ENCODE measurements at places on chromosomes 11 and 22.

- DNase-seq: no peak
These were observed 19.8 kb downstream of the TRIM5 start for GRCh38 chr11:5665051-5665570.

GRCh38 chr11:79040348-79040747 is 400.5 kb downstream of the TENM4 start:
- no peak for DNase-seq

- no peak for DNase-seq
These were observed 63.4 kb downstream of the TENM4 start for GRCh38 chr11:79377406-79377805.

GRCh38 chr11:118126082-118126838 is 26.4 kb downstream of the SCN4B start:
- DNase-seq: no peak

DNA sequence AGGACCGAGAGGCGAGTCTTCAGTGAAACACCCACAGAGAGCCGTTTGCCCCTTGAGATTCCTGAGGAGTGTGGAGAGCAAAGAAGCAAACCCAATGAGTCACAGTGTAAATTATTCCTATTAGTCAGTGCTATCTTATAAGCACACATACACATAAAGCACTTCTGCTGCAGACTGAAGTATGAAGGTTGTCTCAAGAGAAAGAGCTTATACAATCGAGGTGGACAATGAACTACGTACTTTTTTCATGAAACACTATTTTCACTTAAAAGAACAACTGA is 37.3 kb downstream of the GALNT18 start:
- DNase-seq: no peak

DNA sequence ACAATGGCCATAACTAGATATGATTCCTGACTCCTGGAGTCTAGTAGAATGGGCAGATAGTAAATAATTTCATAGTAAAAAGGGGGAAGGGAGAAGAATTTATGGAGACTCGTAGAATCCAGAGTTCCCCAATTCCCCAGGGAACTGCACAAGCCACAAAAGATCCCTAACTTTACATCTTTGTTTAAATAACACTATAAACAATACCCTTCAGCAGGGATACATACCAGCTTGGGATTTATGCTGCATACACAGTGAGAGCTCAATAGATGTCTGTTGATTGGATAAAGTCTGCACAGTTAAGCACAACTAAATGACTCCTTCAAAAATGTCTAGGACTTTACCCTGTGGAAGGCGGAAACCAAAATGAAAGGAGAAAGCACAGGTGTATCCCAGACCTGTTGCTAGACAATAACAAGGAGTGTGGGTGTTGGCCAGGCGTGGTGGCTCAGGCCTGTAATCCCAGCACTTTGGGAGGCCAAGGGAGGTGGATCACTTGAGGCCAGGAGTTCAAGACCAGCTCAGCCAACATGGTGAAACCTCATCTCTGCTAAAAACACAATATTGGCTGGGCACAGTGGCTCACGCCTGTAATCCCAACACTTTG is 6.8 kb downstream of the SLC35F2 start:
- no peak for DNase-seq

GRCh38 chr11:304915-305843 is 2.4 kb upstream of the IFITM2 start:
- no peak for DNase-seq

DNA sequence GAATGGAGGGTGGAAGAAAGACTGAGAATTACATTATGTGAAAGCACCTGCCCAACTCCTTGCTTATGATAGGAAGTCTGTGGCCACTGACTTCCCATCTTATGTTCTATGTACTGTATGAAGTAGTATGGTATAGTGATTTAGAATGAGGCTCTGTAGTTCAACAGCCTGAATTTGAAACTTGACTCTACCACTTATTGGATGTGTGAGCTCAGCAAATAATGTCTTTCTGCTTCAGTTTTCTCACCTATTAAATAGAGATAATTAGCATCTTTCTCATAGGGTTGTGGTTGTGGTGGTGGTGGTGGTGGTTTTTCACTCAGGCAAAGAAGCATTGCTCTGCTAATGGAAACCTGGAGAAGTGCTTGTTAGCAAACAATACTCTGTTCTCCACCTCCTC is 121.6 kb downstream of the PAX6 start:
- DNase-seq: no peak

GRCh38 chr11:125443767-125444311 is 52.2 kb downstream of the FEZ1 start:
- DNase-seq: no peak

DNA sequence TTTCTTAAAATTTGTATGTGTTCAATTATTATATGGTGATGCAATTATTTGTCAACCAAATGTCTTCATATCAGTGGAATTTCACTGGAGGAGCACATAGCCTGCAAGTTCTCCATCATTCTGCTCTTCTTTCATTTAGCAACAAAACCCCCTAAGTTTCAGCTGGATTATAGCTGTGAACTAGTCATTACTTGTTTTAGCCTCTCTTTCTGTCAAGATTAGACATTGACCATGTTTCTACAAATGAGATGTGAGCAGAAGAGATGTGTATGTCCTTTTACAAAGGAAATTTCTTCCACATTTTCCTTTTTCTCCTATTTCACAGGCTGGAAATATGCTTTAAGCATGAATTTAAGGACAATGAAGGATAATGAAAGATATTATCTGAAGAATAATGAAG is 9.2 kb upstream of the NOX4 start:
- DNase-seq: no peak

DNA sequence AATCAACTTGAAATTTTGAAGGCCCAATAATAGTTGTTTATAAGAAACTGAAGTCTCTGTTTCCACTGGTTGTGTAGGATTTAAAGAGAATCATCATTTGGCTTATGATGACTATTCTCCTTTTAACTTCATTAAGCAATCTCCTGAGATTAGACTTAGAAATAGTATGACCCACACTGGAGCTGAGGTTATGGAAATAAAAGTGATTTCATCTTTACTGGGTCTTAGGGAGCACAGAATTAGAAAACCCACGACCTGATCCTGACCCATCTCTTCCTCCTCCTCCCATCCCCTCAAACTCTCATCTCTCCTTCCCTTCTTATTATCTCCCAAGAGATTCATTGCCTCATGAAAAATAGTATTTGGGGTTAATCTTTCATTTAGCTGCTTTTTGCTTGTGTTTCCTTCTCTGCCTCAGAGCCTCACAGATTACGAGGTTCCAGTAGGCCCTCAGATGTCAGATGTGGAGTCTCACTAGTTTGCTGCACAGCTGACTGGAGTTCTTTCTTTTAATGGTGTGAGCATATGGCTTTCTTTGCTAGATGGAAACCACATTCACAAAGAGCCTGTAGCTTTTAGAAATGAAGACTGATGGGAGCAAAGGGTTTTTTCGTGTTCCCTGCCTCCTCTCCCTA is 85.0 kb downstream of the ALX4 start:
- no peak for DNase-seq

DNA sequence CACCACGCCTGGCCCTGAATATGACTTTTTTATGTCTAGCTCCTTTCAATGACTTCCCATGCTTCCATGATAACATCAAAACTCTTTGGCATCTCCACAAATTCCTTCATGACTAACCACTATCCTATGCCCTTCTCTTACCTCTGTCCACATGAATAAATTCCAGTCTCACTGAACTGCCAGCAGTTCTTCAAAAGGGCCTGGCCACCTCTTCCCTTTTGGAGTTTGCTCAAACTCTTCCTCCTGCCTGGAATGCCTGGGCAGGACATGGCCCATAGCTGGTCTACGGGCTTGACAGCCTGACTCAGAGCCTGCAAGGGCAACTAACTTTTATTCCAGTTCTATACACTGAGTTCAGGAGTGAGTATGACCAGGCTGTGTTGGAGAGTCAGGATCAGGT is 41.8 kb upstream of the ZBTB16 start:
- DNase-seq: no peak

GRCh38 chr11:92528001-92528400 is 303.4 kb downstream of the FAT3 start:
- DNase-seq: no peak

GRCh38 chr11:10114593-10115404 is 179.2 kb downstream of the SBF2 start:
- no peak for DNase-seq

- DNase-seq: no peak
These were observed 35.6 kb upstream of the CADM1 start for GRCh38 chr11:115539844-115540243.

- DNase-seq: no peak
These were observed 2.1 kb upstream of the LRRC32 start for GRCh38 chr11:76672431-76673175.

- no peak for DNase-seq
These were observed 20.1 kb downstream of the ZBTB16 start for GRCh38 chr11:114079511-114080065.

DNA sequence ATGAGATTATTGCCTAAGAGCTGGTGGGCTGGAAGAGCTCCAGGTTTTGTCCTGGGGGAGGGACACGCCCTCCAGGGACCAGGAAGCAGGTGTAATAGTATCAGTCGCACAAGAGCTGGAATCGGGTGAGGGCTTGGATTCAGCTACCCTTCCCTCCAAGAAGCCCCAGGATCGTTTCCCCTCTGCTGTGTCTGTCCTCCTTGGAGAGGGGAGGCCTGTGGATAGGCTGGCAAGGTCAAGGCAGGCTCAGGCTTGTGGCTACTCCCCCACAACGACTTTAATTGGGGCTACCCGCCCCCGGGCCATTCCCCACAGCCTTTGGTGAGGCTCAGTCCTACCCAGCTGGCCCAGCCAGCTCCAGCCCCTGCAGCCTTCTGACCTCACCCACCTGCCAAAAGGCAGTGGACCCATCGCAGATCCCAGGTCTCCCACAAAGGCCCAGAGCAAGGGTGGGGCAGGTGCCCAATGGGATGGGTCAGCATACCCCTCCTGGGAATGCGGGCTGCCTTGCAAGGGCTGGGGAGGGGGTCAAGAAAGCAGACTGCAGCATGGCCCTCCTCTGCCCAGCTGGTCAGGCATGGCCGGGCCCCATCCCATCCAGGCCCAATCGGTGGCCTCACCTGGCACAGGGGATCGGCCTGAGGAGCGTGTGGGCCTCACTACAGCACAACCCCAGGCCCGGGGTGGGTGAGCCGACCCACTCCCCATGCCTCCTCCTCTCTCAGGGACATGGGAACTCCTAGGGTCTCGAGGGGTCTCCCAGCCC is 1.0 kb downstream of the CTSD start:
- no peak for DNase-seq

DNA sequence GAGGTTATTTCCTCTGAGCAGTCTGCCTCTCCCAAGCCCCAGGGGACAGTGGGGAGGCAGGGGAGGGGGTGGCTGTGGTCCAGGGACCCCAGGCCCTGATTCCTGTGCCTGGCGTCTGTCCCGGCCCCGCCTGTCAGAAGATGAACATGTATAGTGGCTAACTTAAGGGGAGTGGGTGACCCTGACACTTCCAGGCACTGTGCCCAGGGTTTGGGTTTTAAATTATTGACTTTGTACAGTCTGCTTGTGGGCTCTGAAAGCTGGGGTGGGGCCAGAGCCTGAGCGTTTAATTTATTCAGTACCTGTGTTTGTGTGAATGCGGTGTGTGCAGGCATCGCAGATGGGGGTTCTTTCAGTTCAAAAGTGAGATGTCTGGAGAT is 3.1 kb downstream of the PIM3 start:
- DNase-seq: no peak

GRCh38 chr11:91174193-91174592 is 951.3 kb upstream of the CHORDC1 start:
- DNase-seq: no peak

GRCh38 chr11:13366266-13367026 is 88.9 kb downstream of the BMAL1 start:
- DNase-seq: no peak

DNA sequence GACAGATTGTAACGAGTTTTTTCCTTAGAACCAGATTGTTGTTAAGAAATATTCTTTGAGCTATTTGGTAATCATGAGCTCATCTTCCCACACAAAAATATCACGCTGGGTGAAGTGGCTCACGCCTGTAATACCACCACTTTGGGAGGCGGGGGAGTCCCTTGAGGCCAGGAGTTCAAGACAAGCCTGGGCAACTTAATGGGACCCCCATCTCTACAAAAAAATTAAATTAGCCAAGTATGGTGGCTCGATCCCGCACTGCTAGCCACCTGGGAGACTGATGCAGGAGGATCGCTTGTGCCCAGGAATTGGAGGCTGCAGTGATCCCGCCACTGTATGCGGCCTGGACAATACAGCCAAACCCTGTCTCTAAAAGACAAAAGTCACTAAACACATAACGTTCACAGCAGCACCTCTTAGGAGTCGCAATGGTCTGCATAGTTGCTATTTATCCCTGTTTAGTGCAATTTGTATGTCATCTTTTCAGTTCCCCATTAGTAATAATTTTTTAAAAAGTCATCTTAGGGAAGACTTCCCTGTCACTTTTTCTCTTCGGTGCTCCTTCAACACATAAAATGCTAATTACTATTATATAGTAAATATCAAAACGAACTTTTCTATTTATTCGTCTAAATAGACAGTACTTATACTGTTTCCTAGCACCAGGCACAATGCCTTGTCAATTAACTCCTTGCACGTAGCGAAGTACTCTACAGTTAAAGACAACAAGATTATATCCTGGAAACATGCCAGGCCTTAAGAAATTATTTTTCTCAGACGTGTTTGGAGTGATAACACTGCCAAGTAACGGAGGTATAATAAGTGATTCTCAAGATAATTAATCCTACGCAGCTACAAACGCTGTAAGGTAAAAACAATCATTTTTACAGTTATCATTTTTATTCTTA is 1.1 kb downstream of the ST13 start:
- no peak for DNase-seq

- DNase-seq: no peak
These were observed 61.3 kb downstream of the PPME1 start for GRCh38 chr11:74232311-74232950.

GRCh38 chr22:24507716-24508115 is 12.6 kb downstream of the UPB1 start:
- no peak for DNase-seq

DNA sequence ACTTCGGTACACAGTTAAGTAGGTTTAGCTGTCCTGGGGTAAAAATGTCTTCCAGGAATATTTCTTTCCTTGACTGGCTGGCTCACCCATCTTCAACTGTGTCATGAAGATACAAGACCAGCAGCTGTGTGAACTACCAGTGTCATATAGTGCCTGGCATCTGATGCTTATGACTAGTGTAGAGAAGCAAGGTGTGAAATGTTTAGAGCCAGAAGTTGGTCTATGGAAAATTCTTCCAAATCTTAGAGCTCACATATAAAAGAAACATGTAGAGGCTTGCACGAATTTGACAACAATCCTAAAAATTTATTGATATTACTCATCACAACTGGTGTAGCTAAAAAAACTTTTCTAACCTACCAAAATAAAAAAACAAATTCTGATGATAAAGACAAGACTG is 54.4 kb downstream of the ARL14EP start:
- no peak for DNase-seq
